ENCODE measurements at places on chromosomes 7 and 10. TPM values are rescaled to one million over a fixed set of nuclear protein-coding genes. Genes with fewer than 3 reads are reported as not detected.

Gene FRMPD2
- total RNA-seq, result not detected

Gene FAM25G
- total RNA-seq, result not detected

Gene SLC29A4
- total RNA-seq, result 4.3 TPM

Gene CPVL
- total RNA-seq, result 1.9 TPM

Gene PTF1A
- not detected for total RNA-seq
